ENCODE measurements at places on chromosomes 12 and 14. TPM values are rescaled to one million over a fixed set of nuclear protein-coding genes. Genes with fewer than 3 reads are reported as not detected.

- no peak for DNase-seq
Observed at GRCh38 chr12:130628304-130628703, 87.8 kb downstream of the RIMBP2 start.

The YY1 gene
- 29.0 TPM for polyA plus RNA-seq

DNA sequence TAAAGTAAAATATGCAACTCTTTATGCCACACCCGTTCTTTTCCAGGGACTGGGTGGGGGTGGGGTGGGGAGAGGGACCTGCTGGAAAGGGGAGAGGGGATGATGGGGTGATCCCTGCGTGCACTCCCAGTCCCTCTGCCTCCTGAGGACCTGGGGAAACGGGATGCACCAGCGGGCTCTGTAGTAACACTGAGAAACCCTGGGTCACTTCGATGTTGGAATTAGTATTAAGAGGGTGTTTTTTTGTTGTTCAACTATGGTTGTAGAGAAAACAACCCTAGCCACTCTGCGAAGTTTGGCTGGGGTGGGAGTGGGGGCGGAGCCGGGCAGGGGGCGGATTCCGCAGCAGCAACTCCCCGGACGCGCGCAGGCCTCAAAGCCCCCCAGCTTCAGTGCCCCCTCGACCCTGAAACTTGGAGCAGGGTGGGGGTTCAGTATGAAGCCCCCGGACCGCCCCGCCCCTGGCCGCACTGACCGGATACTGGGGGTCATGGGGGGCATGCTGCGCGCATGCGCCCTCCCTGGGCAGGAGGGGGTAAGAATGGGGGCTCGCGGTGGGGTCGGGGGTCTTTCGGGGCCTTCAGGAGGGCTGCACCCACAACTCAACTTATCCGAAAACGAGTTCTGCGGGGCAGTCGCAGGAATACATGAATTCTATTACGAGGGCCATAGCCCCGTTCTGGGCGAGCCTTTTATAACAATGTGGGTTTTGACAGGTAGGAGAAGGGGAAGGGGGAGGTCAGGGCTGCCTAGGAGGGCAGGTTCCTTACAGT is 1.3 kb upstream of the ARHGEF25 start:
- DNase-seq: no peak

GRCh38 chr14:71231521-71232393 is 324.5 kb downstream of the PCNX1 start:
- DNase-seq: peak; percentile 27

GRCh38 chr14:90774316-90774715 is 41.9 kb downstream of the TTC7B start:
- DNase-seq: no peak

DNA sequence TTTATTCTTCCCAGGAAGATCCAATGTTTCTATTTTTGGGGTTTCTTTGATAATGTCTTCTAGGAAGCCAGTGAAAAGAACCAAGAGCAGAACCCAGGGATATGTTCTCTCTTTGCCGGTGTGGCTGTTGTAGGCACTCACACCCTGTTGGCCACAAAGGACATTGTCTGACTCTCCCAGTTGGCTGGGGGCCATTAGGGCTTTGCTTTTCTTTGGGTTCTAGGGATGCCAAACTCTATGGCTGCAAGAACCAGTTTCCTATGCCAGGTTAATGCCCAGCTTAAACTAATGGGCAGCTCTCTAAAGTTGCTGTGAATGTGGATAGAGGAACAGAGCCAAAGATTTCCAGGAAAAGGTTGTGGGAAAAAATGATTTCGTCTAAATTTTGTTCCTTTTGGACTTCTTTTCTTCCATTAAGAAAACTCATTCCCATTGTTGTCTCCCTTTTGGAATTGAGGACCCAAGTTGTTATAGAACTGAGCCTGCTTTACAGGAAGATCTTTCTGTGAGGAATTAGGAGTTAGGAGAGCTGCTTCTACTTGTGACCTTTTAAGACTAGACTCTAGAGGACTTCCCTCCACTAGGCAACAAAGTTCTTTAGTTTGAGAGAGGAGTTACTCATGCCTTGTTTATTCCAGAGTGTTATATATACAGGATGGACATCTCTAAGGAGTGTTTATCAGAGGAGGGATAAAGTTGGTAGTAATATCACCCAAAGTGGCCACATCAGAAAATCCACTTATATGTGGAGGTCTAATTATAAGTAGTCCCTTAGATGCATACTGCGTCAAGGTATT is 13.1 kb downstream of the COPZ1 start:
- DNase-seq: peak; percentile 26

DNA sequence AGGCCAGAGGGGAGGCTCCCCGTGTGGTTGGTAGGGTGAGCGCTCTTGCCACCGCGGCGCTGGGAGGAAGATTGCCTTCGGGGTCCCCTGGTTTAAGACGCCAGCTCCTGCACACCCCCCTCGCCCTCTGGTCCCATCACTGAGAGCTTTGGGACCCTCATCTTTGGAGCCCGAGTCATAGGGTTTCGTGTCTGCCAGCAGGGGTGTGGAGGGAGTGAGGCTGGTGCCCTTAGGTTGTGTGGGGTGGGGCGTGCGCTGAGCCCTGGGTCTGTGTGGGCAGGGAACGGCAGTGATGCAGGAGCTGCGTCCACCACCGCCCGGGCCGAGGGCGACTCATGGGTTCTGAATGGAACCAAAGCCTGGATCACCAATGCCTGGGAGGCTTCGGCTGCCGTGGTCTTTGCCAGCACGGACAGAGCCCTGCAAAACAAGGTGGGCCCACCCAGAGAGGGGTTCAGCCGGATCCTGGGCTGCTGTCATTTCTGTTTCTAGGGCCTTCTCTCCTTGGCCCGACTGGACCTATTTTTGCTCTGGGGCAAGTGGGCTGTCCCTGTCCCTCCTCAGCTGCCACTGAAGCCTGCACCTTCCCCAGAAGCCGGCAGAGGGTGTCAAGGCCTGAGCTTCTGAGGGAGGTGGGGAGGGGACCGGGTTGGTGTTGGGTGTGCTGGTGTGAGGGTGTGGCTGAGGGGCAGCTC is 12.1 kb downstream of the ACADS start:
- DNase-seq: no peak

GRCh38 chr12:20704860-20705259 is 9.7 kb downstream of the SLCO1C1 start:
- no peak for DNase-seq

GRCh38 chr12:95114766-95115405 is 41.5 kb upstream of the NR2C1 start:
- DNase-seq: no peak

DNA sequence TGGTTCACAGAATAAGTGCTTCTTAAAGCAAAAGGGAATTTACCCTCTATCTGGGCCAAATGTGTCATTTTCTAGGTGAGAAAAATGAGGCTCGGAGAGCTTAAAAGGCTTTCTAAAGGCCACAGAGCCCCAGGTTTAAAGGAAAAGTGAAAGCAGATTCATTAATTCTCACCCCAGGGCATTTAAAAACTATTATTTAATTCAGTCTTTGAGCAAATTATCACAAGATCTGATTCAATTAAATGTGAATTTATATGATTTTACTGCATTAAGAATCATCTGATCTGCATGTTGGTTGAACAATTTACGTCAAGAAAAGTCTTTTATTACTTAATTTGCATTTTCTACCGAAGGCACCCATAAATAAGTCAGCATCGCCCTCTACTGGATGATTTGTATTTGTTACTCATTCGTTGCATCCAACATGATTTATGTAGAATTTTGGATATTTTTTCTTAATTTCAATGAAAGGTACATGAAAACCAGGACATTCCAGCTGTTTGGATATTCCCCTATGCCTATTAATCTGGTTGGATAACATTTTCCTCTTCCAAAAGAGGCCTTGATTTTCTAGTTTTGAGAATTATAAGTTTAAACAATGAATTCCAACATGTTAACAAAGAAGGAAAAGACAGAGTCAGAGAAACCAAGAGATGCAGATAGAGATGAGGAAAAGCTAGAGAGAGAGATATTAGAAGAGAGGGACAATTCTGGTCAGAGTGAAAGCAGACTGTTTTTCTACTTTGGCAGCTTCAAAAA is 19.1 kb upstream of the DHRS7 start:
- peak; percentile 10 for DNase-seq

DNA sequence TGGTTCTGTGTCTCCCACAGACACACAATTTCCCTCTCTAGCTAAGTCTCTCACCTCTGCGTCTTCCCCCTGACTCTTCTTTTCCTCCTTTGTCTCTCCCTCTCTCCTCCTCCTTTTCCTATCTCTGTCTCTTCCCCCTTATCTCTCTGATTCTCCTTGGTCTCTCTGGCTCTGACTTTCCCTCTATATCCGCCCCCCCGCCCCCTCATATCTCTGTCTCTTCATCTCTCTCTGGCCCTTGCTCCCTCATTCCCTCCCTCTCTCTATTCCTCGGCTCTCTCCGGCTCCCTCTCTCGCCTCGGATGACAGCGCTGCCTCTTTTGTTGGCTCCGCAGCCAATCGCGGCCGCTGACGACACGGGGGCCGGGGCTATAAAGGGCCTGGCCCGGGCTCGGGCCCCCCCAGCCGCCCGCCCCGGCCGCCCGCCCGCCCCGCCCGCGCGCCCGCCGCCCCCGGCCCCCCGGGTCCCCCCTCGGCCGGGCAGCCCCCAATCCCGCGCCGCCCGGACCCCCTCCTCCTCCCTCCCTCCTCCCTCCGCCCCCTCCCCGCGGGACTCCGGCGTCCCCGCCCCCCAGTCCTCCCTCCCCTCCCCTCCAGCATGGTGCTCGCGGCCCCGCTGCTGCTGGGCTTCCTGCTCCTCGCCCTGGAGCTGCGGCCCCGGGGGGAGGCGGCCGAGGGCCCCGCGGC is at the start of gene GDF11:
Gene GDF11, plus strand, starts transcription at position 404 of the 687 bp plus-strand sequence. Its CDS starts 195 bp downstream, at position 599.
- DNase-seq: peak; percentile 88

DNA sequence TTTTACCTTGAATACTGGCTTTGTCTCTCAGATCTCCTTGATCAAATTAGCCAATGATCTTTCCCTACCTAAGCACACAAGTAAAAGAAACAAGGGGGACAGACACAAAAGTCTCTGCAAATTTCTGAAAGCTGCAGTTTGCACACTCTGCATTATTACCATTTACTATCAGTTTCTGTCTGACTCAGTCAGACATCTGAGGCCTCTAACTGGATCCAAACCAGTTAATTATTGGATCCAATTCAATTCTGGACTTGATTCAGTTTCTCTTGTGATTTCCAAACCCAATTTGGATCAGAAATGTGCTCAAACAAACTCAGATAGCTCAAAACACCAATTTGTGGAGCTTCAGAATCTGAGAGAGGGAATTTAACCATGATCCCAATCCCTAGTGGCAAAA is 16.6 kb downstream of the SSTR1 start:
- no peak for DNase-seq

GRCh38 chr12:102182635-102183034 is 15.0 kb downstream of the PMCH start:
- DNase-seq: no peak

The DPF3 gene
- polyA plus RNA-seq: 1.8 TPM

GRCh38 chr12:126936181-126936851 is 1330.7 kb upstream of the TMEM132C start:
- no peak for DNase-seq

The MMP14 gene
- 5.8 TPM for polyA plus RNA-seq

- DNase-seq: no peak
Observed at GRCh38 chr14:105249182-105250007, 1.1 kb downstream of the BTBD6 start.

GRCh38 chr12:26399381-26399780 is 204.0 kb downstream of the SSPN start:
- DNase-seq: no peak

- DNase-seq: no peak
Observed at GRCh38 chr14:101780887-101781239, 19.4 kb downstream of the PPP2R5C start.

DNA sequence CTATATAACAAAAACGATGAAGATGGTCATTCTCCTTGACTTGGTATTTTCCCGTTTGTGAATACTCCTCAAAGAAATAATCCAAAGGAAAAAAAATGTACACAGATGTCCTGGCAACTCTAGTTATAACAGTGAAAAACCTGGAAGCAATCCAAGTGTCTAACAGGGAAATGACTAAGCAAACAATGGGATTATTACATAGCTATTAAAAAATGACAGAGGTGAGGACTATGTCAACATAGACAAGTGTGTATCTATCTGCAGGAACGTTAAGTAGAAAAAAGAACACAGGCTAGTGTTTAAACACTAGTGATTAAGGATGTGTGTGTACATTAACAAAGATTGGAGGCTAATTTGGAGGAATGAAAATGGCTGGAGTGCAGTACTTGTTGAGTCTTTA is 5.9 kb upstream of the APOLD1 start:
- no peak for DNase-seq

The NRXN3 gene
- polyA plus RNA-seq: not detected

The ESPL1 gene
- polyA plus RNA-seq: 23.9 TPM

GRCh38 chr14:89903340-89903952 is 51.1 kb downstream of the EFCAB11 start:
- DNase-seq: no peak

DNA sequence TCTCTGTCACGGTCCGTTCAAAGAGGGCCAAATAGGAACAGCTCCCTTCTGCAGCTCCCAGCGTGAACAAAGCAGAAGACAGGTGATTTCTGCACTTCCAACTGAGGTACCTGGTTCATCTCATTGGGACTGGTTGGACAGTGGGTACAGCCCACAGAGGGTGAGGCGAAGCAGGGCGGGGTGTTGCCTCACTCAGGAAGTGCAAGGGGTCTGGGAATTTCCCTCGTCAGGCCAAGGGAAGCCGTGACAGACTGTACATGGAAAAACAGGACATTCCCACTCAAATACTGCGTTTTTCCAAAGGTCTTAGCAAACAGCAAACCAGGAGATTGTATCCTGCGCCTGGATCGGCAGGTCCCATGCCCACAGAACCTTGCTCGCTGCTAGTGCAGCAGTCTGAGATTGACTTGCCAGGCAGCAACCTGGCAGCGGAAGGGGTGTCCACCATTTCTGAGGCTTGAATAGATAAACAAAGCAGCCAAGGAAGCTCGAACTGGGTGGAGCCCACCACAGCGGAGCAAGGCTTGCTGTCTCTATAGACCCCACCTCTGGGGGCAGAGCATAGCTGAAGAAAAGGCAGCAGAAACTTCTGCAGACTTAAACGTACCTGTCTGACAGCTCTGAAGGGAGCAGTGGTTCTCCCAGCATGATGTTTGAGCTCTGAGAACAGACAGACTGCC is 22.7 kb downstream of the SLC38A1 start:
- DNase-seq: no peak

DNA sequence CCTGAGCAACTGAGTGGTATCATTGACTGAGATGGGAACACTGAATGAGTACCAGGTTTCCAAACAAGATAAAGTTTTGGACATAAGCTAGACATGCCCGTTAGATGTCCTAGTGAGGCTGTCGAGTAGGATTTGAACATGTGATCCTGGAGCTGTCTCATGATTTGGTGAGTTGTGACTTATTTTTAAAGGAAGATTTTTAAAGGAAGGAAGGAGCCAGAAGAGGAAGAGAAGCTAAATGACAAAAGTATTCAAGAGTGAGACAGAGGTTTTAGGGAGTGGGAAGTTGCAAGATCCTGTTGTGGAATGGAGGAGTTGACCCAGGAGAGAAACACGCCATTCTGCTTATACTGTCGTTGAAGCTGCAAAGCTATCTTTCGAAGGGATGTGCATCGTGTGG is 82.1 kb downstream of the SAMD4A start:
- no peak for DNase-seq

DNA sequence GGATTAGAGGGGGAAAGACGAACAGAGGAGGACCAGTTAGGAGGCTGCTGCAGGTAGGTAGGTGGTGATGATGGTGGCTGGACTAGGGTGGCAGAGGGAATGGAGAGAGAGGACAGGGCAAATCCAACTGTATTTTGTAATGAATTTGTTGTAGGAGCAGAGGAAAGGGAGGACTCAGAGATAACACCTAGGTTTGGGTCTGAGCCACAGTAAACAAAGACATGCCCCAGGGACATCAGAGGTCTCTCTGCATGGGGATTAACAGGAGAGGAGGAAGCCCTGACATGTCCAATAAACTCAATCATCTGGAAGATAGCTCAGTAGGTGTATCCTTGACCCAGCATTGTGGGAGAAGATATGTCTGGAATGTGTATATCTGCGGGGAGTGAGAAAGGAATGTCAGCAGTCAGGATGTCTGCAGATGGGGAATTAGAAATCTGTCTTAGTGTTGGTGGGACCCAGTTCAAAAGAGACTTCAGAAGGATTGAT is 4.7 kb upstream of the SLC48A1 start:
- DNase-seq: no peak

All from K562 (cell line).